ENCODE measurements at places on chromosomes 6 and 20.
A peak's percentile ranks its signal among the peaks of the same experiment; 100 is the strongest.

DNA sequence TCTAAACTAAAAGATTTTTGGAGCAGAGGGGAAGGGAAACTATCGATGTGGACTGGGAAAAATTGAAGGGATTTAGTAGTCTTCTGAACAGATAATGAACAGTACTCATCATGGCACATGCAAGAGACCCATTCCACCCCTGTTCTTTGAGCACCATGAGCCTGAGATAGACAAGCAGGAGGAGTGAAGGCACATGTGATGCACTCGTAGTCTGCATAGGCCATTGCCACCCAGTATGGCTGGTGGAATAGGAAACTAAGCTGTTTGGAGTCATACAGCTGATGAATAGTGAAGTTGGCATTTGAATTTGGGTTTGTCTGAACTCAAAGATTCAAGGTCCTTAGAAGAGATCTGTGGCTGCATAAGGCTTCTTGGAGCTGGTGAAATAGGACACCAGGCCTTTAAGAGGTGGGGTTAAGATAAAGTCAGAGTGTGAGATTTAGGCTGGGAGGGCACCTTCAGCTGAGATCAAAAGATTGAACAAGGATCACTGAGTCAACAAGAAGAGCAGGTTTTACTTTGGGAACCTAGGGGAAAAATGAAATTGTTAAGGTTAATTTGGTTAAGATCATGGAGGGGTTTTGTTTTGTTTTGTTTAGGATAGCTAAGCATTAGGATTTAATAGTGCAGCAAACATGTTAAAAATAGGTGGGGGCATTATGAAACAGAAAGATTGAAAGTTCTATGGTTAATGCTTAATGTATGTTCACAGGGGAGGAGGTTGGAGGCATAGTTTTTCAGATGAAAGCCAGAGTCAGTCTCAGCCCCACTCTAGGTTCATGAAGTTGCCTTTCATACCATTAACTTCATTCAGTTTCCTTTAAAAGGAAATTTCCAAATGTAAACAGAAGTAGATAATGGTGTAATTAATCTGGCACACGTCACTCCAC, 148.8 kb downstream of the ARID1B start:
- no peak for DNase-seq

- no peak for DNase-seq
Observed at GRCh38 chr6:77178821-77179220, 284.5 kb downstream of the HTR1B start.

DNA sequence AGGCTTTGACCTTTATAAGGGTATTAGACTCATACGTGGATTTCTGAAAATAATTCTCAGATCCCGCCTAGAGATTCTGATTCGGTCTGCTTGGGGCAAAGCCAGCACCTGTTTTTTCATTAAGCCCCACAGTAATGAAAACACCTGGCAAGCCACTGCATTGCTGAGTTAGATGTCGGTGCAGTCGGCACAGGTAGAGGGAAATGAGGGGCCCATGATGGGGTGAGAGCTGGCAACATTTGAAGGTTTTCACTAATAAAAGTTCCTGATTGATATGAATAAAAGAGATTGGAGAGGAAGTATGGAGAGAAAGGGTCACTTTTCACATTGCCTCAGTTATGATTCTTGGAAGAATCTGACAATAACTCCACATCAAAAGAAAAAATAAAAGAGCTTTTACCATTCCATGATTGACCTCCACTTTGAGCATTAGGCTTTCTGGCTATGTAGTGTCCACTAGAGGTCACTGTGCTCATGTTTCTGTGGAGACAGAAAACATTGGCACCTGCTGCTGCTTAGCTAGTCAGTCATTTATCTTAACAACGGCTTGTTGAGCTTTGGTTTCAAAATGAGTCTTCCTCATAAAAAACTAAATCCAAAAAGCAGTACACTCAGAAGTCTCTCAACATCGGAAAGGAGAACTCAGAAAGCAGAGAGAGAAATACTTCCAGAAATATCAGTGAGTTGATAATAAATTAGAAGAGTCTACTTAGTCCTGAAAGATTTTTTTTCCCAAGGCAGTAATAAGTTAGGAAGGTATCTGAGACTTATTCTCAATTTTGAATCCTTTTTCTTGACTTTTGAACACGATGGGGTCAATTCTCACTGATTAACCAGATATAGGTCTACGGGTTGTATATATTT, 53.3 kb upstream of the KLHL31 start:
- no peak for DNase-seq

DNA sequence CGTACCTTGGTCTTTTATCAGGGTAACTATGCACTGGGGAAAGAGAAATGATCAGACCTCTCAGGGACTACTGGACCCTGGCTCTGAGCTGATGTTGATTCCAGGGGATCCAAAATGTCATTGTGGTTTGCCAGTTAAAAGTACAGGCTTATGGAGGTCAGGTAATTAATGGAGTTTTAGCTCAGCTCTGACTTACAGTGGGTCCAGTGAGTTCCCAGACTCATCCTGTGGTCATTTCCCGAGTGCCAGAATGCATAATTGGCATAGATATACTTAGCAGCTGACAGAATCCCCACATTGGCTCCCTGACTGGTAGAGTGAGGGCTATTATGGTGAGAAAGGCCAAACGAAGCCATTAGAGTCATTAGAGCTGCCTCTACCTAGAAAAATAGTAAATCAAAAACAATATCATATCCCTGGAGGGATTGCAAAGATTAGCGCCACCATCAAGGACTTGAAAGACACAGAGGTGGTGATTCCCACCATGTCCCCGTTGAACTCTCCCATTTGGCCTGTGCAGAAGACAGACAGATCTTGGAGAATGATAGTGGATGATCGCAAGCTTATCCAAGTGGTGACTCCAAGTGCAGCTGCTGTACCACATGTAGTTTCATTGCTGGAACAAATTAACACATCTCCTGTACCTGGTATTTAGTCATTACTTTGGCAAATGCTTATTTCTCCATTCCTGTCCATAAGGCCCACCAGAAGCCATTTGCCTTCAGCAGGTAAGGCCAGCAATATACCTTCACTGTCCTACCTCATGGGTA, 152.4 kb downstream of the THBS2 start:
- no peak for DNase-seq

DNA sequence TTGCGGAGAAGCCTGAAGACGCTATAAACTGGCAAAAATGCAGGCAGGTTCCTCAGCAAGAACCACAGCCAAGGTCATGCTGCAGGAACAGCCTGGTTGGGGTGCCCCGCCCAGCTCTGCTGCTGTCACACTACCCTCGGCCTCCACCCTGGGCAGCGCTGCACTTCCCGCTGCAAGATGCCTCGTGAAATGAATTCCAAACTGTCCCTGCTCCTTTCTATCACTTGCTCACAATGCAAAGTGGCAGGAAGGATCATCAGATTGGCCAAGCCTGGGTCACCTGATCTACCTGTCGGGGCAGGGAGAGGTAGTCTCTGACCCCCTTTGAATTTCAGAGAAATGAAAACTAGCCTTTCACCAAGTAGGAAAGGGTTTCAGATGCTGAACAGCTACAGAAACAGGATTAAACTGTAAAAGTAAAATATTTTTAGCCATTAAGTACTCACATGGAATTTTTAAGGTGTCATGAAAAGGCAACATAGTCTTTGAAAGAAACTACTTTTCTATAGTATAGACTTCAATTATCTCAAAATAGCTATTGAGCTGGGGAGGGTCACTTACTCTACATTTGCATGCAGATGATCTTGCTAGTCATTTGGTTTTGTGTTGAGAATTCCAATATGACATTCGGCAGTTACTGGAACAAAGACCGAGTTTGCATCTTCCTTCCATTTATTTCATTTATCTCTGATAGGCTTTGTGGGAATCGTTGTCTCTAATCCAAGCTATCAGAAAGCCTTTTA, 236.4 kb upstream of the ASCC3 start:
- peak; percentile 28 for DNase-seq

DNA sequence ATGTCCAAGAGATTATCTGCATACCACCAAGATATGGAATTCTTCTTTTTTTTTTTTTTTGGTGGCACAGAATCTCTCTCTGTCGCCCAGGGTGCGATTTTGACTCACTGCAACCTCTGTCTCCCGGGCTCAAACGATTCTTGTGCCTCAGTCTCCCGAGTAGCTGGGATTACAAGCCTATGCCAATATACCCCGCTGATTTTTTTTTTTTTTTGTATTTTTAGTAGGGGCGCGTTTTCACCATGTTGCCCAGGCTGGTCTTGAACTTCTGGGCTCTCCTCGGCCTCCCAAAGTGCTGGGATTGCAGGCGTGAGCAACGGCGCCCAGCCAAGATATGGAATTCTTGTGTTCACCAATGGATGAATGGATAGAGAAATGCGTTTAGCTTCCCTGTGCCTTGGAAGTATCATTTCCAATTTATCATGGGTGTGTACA, 31.0 kb downstream of the POM121L2 start:
- no peak for DNase-seq

GRCh38 chr6:170159022-170159965, 131.6 kb downstream of the DLL1 start:
- DNase-seq: no peak

- no peak for DNase-seq
Observed at GRCh38 chr6:10403385-10404106, 11.3 kb downstream of the TFAP2A start.

- DNase-seq: no peak
Observed at GRCh38 chr6:159444056-159444760, 248.8 kb downstream of the SOD2 start.

GRCh38 chr6:36666287-36666686, 12.2 kb upstream of the CDKN1A start:
- DNase-seq: no peak

- no peak for DNase-seq
Observed at GRCh38 chr6:134402372-134402984, 84.6 kb upstream of the SGK1 start.

- DNase-seq: no peak
Observed at GRCh38 chr6:148203970-148204369, 138.7 kb upstream of the SASH1 start.

GRCh38 chr6:158411998-158412397, 99.7 kb downstream of the TULP4 start:
- no peak for DNase-seq

GRCh38 chr6:168562576-168563151, 121.7 kb downstream of the SMOC2 start:
- DNase-seq: no peak

- no peak for DNase-seq
Observed at GRCh38 chr6:130159956-130160355, 62.8 kb downstream of the SAMD3 start.

- no peak for DNase-seq
Observed at GRCh38 chr6:89536231-89536630, 102.3 kb downstream of the LYRM2 start.

- DNase-seq: no peak
Observed at GRCh38 chr6:153568628-153569027, 437.5 kb upstream of the RGS17 start.

GRCh38 chr6:84065693-84066290, 32.2 kb downstream of the MRAP2 start:
- no peak for DNase-seq

DNA sequence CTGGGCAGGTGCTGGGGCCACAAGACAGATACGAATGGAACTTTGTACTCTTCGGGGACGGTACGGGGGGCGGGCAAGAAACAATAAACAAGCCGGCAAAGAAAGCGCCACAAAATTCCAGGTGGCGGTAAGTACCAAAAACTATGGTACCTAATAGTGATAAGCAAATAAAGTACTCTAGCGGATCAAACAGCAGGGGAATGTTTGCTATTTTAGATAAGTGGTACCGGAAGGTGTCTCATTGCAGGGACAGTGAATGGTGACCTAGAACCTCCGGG, 15.1 kb upstream of the RIPK1 start:
- no peak for DNase-seq

DNA sequence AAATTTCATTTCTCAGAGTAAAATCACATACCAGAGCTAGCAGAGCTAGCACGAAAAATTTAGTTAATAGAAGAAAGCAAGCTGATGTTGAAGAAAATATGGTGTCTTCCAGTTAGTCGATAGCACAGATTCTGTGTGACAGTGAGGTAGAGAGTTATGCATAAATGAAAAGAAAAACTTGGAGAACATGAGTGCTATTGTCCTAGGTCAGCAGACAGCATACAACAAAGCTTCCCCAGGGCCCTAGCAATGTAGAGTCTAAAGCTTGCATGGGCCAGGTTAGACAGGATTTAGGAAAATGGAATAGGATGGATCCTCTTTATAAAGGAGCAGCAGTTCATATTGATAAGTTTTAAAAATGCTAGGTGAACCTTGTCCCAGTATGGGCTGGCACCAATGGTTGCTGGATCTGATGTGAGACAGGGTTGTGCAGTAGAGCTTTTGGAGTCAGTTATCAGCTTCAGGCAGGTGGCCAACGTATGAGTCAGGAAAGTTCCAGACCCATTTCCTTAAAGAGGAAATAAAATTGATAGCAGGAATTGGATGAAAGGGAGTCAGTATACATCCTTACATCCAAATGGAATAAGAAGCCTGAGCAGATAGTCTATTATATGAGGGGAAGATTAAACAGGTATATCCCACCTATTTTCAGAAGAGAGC, 277.2 kb downstream of the FRK start:
- peak; percentile 11 for DNase-seq

- DNase-seq: no peak
Observed at GRCh38 chr6:41921712-41921998, 356 bp downstream of the BYSL start.

- DNase-seq: no peak
Observed at GRCh38 chr6:628766-629165, 28.1 kb downstream of the HUS1B start.

- no peak for DNase-seq
Observed at GRCh38 chr20:10359621-10360040, 74.4 kb downstream of the MKKS start.

GRCh38 chr6:149277621-149278020, 39.9 kb upstream of the TAB2 start:
- DNase-seq: no peak

GRCh38 chr20:58032599-58032998, 195.9 kb downstream of the ANKRD60 start:
- no peak for DNase-seq

- no peak for DNase-seq
Observed at GRCh38 chr6:100210137-100211117, 216.4 kb upstream of the MCHR2 start.

- DNase-seq: no peak
Observed at GRCh38 chr6:81241126-81242041, 511.1 kb downstream of the TENT5A start.

DNA sequence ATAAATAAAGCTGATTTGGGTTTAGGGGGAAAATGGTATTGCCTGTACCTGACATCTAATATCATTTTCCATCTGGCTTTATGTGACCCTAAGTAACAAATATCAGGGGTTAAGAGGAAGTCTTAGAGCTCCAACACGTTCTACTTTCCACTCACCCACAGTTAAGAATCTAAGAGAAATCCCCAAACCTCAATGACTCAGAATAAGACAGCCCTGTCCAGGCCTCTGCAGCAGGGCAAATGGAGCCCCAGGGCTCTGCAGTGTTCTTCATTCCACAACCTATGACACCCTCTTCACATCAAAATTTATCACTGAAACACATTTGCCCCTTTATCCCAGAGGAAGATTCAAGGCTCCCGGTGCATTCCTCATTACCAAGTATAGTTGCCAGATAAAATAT, 20.3 kb upstream of the TENT5A start:
- no peak for DNase-seq
